ENCODE measurements at places on chromosomes 5 and 9.

DNA sequence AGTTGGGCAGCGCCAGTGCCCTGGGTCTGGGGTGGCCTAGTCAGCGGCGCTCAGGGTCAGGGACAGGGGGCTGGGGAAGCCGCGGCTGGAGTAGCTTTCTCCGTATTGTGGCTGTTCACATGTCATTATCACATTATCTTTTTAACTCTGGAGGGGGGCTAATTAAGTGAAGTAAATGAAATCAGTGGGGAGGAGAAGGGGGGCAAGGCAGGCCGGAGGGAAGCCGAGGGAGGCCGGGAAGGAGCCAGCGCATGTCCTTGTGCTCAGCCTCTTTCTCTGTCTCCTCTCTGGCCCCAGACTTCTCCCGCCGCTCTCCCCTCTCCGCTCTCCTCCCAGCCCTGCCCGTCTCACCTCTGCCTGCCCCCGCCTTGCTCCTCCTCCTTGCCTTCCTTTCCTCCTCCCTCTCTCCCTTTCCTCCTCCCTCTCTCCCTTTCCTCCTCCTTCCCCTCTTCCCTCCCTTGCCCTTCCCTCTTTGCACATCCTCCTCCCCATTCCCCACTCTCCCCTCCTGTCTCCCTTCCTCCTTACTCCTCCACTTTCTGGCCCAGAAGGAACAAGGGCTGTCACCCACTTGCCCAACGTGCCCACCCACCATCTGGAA, 38.7 kb downstream of the ASS1 start:
- no peak for DNase-seq

DNA sequence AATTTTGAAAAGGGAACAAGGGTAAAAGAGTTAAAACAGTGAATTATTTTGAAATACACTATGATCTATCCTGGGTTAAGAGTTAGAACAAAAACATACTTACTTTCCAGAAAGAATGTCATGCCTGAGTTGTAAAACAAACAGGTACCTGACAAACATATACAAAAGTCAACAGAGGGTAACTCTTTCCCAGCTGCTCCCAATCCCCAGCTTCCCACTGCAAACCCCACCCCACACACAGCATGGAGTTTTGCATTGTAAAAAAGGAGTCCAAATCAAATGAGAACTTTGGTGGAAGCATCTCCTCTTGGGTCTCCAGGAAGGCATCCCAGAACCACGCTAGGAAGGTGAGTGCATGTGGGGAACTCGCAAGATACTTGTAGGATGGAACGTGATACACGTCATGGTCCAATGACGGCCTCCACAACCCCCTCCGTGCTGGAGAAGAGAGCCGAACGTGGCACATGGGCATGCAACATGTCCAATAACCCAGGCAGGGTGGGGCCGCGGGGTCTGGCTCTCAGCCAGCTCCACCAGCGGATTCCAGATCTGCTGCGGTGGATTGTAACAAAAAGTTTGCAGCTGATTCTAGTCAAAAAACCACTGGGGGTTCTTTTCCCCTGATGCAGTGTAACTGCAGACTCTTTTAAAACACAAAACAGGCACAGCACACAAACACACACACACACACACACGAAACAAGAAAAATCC, 55.8 kb downstream of the EPB41L4B start:
- no peak for DNase-seq

GRCh38 chr9:131661568-131662288, 78.1 kb downstream of the RAPGEF1 start:
- peak; percentile 55 for DNase-seq

- DNase-seq, result no peak
These were observed 9.9 kb upstream of the MEGF10 start for GRCh38 chr5:127280491-127281220.

DNA sequence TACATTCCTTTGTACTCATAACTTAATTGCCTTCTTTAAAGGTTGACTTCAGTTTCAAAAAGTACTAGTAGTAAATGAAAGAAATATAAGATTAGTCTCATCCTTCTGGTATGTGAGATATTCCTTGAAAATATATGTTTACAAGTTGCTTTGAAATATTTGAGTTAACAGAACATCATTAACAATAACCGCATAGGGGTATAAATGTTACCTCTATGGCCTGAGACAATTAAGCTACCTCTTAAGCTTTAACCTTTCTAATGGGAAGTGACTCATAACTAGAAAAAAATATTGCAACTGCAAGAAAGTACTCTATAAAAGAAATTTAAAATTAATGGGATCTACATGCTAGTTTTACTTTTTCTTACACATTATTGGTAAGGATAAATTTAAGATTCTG, 399.0 kb downstream of the CDH10 start:
- no peak for DNase-seq

DNA sequence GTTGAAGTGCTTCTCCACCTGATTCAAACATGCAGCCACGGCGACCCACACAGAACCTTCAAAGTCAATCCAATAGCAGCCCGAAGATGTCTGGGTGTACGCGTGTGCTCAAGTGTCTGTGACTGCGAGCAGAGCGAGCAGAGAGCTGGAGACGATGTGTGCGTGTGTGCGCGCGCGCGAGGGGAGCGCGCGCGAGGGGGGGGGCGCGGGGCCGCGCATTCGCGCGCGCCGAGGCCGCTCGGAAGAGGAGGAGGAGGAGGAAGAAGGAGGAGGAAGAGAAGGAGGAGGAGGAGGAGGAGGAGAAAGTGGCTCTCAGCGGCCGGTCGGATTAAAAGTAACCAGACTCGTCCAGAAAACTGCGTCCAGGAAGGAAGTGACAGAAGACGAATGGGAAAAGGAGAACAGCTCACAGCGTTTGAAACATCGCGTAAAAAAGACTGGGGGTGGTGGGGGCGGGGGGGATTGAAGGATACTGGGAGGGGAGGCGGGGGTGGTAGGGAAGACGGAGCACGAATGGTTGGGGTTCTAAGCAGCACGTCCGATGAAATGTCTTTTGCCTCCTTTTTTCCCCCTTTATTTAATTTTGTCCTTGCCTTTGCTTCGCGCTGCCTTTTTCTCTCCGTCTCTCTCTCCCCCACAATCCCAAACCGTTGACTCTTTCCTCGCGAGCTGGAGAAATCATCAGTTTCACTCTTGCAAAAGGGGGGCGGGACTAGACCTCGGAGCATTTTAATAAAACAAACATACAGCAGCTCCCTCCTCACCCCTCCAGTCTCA, at the start of gene MEF2C:
MEF2C (minus strand) TSS at position 126 of the 777 bp plus-strand sequence. CDS start 59,396 bp downstream, outside the sequence.
- DNase-seq, result peak; percentile 86

DNA sequence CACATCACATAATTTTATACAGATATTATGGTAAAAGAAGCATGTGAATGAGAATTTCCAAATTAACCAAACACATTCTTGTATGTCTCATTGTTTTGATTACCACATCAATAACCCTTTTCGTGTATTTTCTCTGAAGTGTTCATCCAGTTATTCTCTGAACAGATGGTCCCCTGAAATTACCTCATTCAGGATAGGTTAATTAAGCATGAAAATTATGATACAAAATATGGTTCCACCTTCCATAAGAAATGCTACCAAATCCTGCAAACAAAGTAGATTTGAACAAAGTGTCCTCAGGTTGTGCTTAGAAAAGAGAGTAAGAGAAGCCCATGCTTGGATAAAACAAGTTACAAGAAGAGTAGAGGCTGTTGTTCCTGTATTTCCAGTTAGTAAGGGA, 83.1 kb upstream of the LMNB1 start:
- no peak for DNase-seq

DNA sequence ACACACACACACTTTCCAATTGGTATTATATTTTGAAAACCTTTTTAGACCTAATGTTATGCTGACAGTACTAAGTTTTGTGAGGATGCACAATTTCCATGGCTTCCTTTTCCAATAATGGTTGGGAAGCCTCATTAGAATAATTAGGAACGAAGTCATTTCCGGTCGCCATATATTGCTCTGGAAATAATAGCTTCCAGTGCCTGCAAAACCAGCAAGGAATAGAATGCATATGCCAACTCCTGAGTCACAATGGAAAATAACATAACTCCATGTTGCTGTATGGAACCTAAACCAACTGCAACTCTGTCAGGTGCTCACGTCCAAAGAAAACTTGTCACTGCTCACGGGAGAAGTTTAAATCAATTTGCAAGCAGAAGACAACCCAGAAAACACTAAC, 222.0 kb downstream of the EBF1 start:
- DNase-seq, result no peak

DNA sequence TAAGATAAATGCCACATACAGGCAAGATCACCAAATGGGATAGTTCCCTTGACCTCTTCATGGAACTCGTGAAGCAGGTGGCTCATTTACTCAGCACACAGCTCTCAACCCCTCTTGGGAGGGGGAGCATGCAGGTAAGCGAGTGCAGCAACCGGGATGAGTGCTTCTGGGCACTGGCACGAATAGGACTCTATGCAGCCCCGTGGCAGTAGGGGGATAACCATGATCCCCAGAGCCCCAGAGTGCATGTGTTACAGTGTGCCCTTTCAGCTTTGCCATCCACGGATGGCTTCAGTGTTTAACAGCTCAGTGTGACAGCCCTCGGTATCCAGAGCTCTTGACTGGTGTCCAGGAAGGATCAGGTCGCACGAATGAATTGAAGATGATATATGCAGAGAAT, 1187.1 kb downstream of the CDH9 start:
- DNase-seq, result no peak

DNA sequence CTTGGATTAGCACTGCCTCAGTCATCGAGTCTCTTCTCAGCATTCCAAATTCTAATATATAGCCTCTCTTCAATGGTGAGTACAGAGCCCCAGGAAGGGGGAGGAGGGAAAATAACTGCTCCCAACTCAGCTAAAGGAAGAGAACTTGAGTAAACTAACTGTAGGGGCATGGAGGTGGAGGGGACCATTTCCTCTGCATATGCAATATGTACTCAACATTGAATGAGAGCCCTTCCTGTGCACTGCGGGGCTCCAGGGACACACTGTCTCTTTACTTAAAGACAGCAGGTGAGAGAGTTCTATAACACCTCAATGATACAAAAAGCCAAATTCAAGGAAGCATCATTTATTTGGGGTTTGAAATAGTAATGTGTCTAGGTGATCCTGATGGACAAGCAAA, 75.1 kb downstream of the GNAQ start:
- DNase-seq, result no peak
